Stimulated activated CD4-positive, alpha-beta T cell treated with anti-CD3 and anti-CD28 coated beads, Interleukin-4, amount 100 ng/mL, for 24 hours (primary cell): ENCODE measurements at places on chromosomes 2 and 18.

DNA sequence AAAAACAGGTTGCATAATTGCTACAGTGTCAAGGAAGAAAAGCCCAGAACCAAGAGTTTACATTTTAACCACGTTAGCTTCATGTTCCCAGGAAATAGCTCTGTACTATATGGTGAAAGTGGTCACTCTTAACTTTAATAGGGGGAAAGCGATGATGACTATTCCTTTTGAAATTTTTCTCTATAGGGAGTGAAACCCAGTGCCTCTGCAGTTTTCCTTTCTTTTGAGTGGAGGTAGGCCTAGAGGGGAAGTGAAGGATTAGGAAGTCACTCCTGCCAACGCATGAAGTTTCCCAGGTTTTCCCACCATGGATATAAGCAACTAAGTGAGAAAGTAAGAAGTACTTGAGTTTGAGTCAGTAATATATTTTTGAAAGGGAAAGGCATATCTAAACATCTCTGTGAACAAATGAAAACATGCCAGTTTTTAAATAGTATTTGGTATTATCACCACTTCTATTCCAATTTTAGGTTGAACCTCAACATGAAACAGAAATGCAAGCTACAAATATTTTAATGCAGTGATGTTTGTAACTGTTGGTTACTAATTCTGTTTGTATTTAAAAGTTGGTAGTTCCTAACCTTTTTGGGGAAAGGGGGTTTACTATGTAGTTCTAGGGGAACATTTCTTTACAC, 91.9 kb downstream of the VRK2 start:
- no peak for DNase-seq

GRCh38 chr18:2002151-2002550, 569.2 kb downstream of the METTL4 start:
- DNase-seq: no peak

DNA sequence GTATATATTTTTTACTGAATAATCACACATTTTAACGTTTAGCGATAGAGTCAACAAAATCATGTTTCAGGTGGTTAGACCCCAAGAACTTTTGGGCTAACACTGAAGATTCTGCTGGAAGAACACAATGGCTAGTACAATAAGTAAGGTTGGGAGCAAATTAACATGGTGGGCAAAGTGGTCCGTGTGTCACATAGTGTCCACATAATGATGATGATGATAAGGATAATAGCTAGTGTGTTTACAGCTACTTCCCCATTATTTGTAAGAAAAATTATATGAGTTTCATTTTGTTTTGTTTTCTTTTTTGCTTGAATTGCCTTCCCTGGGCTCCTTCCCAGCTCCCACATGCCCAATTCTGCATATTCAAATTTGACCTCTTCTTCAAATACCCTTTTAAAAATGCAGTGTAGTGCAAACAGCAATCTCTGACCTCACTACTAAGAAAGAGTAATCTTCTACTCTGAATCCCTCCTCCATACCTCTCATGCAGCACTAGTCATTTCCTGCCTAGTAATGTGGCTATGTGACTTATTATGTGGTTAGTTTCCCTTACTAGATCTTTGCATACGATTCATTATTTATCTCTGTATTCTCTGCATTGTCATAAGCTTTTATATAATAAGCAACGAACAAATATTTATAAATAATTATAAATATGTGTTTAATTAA, 16.9 kb upstream of the VPS54 start:
- peak; percentile 44 for DNase-seq

DNA sequence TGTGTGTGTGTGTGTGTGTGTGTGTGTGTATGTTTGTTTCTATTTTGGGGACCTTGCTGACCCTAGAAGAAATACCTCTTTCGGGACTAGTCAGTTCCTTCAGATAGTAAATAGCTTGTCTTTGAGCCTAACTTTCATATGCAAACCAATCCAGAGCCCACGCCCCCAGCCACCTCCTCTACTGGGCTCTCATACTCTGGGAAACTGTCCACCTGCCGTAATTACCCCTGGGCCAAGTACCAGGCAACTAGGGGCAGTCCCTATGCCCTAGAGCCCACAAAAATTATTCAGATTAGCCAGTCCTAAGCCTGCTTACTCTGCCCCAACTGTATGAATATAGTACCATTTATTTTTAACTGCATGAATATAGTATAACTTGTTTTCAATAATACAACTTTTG, 970.4 kb downstream of the EPHA4 start:
- no peak for DNase-seq

GRCh38 chr2:241065355-241065803, 36.7 kb downstream of the MTERF4 start:
- no peak for DNase-seq
